ENCODE measurements at places on chromosomes 1 and 21.

GRCh38 chr1:196324345-196324744 lies 283.9 kb downstream of the KCNT2 start:
- DNase-seq, result no peak

GRCh38 chr1:168148916-168149315 lies 12.2 kb upstream of the GPR161 start:
- DNase-seq, result no peak

DNA sequence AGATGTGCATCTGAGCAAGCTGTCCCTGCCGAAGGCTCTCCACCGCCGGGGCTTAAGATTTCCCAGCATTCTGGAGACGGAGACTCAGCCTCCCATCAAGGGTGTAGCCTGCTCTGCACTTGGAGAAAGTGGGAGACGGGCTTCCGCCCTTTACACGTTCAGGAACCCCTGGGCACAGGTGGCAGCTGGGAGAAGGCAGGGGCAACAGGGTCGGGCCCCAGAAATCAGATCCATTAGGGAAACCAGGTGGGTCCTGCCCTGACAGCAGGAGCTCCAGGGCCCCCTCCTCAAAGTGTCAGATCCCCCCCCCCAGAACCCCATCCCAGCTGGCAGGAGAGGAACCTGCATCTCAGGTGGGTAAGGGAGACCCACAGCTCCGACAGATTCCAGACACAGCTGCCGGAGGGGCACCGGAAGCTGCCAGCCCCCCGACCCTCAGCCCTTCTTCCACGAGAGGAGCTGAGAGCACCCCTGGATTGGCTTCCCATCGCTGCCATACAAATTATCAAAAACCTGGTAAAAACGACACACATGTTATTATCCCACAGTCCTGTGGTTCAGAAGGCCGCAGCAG lies 236.6 kb downstream of the NPHP4 start:
- DNase-seq, result no peak

GRCh38 chr1:96998466-96998865 lies 276.9 kb downstream of the PTBP2 start:
- DNase-seq, result no peak

Measured in stimulated activated CD8-positive, alpha-beta memory T cell treated with anti-CD3 and anti-CD28 coated beads, Interleukin-12 subunit alpha, Interleukin-12 subunit beta, amount 100 ng/mL, for 1 hour (primary cell).